ENCODE measurements at places on chromosomes 3 and 15.

DNA sequence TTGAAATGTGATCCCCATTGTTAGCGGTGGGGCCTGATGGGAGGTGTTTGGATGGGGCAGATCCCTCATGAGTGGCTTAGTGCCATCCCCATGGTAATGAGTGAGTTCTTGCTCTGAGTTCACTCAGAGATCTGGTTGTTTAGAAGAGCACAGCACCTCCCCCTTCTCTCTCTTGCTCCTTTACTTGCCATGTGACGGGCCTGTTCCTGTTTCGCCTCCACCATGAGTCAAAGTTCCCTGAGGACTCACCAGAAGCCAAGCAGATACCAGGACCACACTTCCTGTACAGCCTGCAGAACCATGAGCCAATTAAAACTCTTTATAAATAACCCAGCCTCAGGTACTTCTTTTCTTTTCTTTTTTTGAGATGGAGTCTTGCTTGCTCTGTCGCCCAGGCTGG is 46.6 kb downstream of the ANP32A start:
- no peak for DNase-seq

GRCh38 chr3:100880845-100881244 is 112.4 kb downstream of the ABI3BP start:
- no peak for DNase-seq

DNA sequence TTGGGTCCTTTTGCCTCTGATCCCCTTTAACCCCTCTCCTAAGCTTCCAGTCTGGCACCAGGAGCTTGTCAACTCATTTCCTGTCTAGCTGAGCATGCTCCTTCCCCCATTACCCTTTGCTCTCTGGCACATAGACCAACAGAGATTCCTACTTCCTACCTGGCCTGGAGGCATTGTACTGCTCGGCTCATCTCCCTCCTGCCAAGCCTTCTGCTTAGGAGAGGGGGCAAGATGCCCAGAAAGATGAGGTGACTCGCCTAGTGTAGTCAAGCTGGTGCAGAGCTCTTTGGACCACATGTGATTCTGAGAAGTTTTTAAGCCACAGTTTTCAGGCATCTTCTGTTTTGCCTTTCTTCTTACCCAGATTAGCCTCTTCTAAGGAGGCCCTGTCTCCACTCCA is 95.4 kb downstream of the ZNF621 start:
- no peak for DNase-seq

- DNase-seq = no peak
Measured at GRCh38 chr3:128359846-128360642, 106.6 kb downstream of the DNAJB8 start.

DNA sequence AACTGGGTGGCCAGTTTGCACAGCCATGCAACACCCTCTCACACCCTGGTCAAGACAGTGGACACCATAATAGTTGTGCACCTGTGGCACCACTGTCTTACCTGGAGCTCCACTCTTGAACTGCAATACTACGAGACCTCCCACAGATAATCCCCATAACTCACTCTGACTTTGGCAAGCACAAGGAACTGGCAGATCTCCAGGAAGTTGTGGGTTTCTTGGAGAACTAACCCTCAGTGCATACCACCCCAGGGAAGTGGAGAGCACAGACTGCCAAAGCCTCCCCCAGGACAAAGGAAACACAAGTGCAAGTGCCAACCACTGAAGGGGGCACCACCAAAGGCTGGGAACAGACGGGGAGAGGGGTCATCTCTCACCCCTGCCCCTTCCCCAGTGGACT is 318.6 kb downstream of the SUCLG2 start:
- DNase-seq = no peak

- no peak for DNase-seq
Measured at GRCh38 chr3:141060327-141060726, 9.2 kb downstream of the SPSB4 start.

DNA sequence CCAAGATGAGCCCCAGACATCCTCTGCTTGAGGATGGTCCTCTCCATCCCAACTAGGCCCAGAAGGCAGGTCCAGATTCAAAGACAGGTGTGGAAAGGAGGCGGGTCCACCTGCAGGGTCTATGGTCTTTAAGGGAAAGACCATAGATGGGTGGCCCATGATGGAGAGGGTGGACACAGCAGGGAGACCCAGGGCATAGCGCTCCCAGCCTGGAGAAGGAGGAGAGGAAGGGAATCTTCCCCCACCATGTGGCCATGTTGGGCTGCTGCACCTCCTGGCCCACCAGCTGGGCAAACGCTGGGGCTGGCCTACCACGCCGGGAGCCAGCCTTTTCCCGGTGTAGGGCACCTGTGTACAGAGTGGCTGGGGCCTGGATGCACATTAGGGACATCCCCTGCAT is 265.2 kb upstream of the TLE3 start:
- peak; percentile 68 for DNase-seq

DNA sequence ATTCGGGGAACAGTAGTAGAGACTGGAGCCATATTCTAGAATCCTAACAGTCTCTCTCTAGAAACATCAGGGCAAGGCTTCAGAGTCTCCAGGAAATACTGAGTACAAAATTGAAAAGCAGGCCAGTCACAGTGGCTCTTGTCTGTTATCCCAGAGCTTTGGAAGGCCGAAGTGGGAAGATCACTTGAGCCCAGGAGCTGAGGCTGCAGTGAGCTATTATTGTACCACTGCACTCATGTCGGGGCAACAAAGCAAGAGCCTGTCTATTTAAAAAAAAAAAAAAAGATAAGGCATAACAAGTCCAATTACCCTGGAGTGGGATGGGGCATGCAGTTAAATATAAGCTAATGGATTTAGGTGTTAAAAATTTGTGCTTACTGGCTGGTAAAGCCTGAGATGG is 79.0 kb downstream of the SEMA6D start:
- DNase-seq = no peak

DNA sequence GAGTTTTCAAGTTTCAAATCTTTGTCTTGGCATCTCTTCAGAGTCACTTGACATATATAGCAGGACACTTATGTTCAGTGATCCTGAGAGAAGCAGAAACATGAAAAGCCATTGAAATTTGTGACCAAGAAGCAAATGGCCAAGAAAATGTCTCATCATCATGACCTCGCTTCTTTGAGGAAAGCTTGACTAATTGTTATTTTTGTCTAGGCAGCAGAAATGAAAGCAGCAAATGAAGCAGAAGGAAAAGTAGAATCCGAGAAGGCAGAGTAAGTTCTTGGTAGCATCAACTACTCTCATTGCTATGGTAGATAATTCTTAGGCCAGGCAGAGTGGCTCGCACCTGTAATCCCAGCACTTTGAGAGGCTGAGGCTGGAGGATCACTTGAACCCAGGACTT is 127.7 kb upstream of the CHRM5 start:
- DNase-seq = no peak

GRCh38 chr3:14481646-14482036 is 58.5 kb downstream of the GRIP2 start:
- no peak for DNase-seq

DNA sequence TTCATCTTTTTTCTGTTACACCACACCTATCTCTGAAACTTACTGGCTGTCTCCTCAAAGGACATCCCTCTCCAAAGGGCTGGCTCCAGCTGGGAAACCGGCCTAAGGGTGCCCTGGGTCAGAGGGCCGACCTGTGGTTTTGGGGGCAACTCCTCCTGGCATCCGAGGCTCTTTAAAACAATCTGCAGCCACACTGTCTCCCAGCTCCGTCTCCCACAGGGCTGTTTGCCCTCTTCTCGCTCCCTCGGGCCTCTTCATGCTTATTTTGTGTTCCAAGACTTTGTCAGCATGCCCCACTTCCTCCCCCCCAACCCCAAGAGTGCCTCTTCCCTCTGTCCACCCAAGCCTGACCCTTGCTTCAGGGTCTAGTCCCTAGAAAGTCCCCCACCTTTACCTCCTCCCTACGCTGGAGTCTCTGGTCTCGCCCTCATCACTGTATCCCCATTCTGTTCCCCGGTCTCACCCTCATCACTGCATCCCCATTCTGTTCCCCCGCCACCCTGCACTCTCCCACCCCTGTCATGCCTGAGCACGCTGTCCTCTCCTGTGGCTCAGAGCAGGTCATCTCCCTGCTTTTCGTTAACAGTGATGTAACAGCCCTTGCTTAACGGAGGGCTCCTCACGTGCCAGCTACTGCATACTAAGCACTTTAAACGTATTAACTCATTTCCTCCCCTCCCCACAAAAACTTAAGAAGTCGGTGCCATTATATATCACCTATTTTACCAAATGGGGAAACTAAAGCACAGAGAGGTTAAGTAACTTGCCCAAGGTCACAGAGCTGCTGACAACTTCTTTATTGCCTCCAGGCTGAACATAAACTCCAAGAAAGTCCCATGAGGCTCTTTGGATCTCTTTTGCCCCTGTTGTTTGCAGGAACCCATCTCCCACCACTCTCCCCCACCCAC is 1.1 kb upstream of the CSK start:
- DNase-seq = peak; percentile 34

DNA sequence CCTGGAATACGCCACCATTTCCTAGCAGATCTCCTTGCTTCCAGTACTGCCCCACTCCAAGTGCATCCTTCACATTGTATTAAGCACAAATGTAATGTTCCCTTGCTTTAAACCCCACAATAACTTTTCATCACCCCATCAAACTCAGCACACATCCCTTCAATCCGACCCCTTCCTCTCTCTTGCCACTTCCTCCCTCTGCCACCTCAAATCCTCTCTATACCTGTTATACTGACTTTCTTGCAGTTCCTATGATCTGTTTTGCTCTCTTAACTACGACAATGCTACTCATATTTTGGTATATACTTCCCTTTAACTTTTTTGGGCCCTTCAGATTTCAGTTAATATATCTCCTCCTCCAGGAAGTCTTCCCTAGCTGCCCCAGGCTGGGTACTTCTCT is 14.1 kb downstream of the PARL start:
- no peak for DNase-seq

- peak; percentile 82 for DNase-seq
Measured at GRCh38 chr15:37015035-37015434, 85.3 kb downstream of the MEIS2 start.

DNA sequence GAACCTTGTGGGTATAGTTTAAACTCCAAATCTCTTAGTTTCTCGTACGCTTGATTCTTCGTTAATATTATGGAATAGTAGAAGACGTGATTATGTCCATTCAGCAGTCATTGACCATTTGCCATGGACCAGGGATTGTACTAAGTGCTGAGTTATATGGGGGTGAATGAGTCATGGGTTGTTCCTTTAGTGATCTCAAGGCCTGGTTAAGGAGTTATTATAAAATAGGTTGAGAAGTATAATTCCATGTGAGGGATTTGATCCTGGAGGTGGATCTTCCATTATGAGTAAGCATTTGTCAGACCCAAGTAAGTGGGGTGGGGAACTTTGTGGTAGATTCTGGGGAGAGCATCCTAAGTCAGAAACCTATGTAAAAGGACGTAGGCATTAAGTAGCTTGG is 15.4 kb downstream of the NR2C2 start:
- DNase-seq = no peak

- DNase-seq = no peak
Measured at GRCh38 chr15:77623755-77624524, 8.8 kb downstream of the LINGO1 start.

DNA sequence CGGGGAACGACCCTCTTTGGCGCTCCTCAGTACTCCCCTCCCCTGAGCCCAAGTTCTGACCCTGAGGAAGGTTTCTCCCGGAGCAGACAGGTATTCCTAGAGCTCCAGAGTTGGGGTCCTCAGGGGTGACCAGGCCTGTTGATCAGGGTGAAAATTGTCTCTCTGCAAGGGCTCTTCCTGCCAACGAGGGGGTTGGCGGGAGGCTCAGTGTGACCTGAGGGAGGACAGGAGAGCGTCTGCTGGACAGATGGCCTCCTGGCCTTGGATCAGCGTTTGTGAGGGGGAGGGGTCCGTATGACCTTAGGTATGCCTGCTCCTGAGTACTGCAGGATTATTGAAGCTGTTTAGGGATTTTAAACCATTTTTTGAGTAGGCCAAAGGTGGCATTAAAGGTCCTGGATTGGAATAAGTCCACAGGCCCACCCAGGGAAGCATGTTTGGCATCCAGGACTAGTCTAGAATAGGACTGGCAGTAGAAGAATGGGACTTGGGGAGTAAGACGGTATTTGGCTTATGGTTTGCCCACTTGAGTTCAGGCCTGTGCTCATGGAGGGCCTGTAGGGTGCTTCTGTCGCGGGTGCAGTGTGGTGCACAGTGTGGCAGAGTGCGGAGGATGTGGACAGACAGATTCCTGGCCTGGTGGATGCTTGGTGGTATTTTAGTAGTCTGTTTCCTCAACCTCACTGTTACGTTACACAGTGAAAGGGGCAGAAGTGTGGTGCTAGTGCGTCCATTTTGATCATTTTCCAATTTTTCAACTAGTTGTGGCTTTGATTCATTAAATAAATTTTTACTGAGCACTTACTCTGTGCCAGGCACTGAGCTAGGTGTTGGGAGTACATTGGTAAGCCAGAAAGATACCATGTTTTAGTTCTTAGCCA is 959 bp downstream of the ZNF592 start:
- DNase-seq = peak; percentile 40

DNA sequence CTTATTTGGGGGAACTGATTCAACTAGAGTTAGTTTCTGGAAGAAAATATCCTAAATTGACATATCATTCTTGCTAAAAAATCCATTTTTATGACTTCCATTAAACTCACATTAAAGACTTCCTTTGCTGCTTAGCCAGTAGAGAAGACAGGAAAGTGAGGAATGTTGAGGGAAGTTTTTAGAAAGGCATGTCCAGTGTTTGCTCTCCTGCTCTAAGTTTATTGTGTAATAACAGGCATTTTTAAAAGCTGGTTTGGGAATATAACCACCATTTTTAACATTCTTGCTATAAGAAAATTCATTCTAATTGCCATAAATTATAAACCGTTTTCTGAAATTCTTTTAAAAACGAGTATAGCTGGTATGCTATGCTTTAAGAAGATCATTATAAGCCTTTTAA is 428.0 kb downstream of the RAP2B start:
- DNase-seq = no peak

GRCh38 chr15:75347222-75348033 is 589 bp downstream of the NEIL1 start:
- DNase-seq = no peak

- peak; percentile 17 for DNase-seq
Measured at GRCh38 chr3:145678401-145678800, 482.6 kb downstream of the PLOD2 start.

- peak; percentile 97 for DNase-seq
Measured at GRCh38 chr3:31010491-31010890, 116.0 kb upstream of the GADL1 start.

DNA sequence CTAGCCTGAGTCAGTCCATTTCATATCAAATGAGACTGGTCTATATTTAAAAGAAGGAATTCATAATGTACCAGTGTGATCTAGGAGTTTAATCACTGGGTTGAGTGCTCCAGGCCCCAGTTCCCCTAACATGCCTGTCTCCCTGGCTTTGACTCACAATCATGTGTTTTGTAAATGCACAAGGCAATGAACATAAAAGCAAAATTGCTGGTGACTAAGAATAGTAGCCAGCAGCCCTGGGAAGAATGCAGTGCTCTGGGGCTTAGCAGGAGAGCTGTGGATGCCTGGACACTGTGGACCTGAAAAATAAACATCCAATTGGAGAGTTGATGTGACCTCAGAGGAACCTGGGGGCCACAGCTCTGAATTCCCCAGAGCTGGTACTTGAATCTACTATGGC is 50.3 kb downstream of the SYNPR start:
- DNase-seq = peak; percentile 23

DNA sequence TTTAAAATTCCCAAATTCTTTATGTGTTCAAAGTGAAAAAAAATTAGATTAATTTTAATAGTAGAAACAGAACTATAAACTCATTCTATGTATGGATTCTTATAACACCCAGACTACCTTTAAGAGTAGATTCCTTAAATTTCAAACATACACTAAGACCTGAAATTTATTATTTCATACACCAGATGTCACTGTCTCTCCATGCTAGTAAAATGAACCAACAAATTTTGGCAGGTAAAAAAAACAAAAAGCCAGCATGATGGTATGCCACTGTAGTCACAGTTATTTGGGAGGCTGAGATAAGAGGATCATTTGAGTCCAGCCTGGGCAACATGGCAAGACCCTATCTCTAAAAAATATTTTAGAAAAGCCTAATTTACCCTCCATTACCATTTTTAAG is 461.3 kb upstream of the NAALADL2 start:
- peak; percentile 73 for DNase-seq
